ENCODE measurements at places on chromosomes 16 and 17.

DNA sequence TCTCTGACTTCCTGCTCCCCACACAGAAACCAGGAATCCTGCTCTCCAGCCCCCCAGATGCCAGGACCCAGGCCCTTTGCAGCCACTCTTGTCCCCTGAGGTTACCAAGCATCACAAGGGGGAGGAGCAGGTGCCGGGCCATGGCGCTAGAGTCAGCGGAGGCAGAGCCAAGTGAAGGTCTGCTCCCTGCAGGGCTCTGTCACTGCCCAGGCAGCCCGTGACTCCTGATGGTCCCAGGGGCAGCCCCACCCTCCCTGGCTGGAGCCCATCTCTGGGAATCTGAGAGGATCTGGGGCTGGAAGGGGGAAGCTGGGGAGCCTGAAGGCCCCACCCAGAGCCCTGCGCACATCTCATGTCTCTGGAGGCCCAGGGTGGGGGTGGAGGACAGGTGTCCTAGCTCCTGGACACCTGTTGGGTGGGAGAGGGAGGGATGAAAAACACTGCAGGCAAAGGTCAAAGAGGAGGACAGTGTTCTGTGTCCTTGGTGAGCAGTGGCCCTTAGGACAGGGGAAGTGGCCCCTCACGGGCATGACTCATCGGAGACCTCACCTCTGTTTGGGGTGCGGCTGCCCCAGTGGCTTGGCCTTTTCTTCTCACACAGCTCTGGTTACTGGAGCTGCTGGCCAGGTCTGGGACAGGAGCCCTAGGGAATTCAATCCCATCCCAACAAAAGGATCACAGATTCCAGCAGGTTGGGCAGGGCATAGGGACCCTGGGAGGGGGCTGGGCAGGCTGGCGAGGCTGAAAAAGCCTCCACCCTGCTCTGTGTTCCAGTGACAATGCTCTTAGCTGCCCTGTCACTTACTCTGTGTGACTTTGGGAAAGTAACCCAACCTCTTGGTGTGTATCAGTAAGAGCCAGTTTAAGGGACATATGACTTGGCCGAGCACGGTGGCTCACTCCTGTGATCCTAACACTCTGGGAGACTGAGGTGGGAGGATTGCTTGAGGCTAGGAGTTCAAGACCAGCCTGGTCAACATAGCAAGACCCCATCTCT lies at the start of gene PRSS36:
Gene PRSS36, minus strand, starts transcription at position 173 of the 997 bp plus-strand sequence. Its CDS starts 31 bp downstream, at position 142.
- DNase-seq = no peak

DNA sequence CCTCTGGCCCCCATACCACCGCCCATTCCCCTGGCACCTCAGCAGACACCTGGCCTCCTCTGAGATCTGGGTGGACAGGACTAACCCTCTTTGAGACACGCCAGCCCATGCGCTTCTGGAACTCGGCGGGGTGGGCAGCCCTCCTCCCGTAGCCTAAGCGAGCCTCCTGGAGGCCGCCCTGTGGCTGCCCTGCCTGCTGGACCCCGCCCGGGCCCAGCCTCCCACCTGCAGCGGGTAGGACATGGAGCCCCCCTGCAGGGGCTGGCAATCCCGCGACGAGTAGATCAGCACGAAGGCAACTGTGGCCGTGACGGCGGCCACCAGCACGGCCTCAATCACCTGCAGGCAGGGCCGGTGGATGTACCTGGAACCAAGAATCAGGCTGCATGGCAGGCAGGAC lies 8.2 kb upstream of the CCDC154 start:
- no peak for DNase-seq

DNA sequence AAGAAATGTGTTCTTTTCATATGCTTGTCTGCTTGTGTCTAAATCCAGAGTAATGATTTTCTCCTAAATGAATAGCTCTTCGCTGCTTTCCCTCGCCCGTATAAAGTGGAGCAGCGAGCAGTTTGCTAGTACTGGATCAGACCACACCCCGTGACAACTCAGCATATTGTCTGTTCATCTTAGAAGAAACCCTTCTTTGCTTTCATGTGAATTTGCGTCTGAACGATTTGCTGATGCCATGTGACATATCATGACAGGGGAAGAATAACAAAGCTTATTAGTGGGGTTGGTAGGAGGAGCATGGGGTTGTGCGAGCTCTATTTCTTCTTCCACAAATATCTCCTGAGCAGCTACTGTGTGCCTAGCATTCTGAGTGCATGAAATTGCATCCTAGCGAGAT lies 44.1 kb upstream of the CACNG4 start:
- DNase-seq = no peak

GRCh38 chr16:20851601-20852000 lies 45.3 kb downstream of the REXO5 start:
- peak; percentile 8 for DNase-seq

- DNase-seq = no peak
Measured at GRCh38 chr17:17435323-17435722, 41.5 kb upstream of the MED9 start.

- no peak for DNase-seq
Measured at GRCh38 chr16:23324727-23325126, 22.6 kb downstream of the SCNN1B start.

DNA sequence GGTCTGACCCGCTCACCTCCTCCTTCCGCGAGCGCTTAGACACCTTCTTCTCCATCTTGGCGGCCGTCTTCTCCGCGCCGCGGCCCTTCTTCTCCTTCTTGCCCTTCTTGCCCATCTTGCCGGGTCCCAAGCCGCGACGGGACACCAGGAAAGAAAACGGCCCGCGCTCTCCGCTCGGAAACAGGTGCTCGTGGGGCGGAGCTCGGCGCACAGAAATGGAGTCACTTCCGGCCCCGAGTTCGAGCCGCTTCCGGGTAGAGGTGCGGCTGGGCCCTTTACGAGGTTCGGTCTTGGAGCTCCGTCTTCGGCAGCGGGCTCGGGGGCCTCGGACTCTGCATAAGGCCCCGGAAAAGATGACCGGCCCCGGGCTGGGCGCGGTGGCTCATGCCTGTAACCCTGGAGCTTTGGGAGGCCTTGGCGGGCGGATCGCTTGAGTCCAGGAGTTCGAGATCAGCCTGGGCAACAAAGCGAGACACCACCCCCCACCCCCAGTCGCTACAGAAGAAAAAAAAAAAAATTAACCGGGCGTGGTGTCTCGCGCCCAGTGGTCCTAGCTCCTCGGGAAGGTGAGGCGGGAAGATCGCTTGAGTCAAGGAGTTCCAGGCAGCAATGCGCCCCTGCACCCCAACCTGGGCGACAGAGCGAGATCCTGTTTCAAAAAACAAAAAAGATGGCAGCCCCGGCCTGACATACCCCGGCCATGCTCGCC lies at the start of gene KLHDC4:
Gene KLHDC4, minus strand, starts transcription at position 211 of the 709 bp plus-strand sequence. Its CDS starts 96 bp downstream, at position 115.
- DNase-seq = peak; percentile 88

DNA sequence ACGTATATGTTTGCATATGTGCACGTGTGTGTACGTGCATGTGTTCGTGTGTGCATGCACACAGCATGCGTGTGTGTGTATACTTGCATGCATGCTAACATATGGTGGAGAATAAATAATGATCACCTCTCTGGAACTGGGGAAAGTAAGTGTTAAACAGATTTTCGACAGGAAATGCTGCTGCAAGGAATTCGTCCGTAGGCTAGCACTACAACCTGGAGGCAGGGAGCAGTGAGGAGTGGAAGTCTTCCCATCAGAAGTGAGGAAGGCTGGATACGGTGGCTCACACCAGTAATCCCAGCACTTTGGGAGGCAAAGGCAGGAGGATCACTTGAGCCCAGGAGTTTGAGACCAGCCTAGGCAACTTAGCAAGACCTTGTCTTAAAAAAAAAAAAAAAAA lies 4.8 kb upstream of the CSNK1D start:
- DNase-seq = no peak

DNA sequence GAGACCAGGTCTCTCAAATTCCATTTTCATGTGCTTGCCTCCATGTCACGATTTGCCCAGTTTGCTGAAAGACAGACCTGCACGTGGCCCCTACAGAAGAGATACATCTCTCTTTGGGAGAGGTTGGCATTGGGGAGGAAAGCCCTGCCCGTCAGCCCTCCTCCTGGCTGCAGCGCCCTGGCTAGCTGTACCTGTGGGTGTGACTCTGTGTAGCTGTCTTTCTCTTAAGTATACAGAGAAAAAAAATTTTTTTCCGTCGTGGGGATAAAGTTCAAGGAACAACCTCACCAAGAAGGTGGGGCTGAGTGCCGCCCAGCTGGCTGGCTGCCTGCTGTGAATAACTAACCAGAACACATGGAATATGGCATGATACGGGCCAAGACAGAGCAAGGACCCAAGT lies 26.5 kb downstream of the TMEM98 start:
- DNase-seq = no peak

DNA sequence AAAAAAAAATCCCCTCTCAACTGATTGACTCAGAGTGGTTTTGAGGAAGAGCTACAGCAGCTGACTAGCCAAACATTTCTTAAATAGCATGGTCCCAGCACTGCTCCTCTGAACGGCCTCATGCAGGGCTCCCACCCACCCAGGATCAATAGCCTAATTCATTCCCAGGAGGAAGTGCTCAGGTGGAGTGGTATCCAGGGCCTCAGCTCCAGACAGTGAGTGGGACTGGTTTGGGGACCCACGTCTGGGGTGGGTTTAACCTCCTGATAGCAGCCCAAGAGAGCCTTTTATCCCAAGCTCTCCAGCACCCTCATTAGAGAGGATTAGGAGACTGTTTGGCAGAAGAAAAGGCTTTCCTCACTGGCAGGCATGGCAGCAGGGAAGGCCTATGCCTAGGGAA lies 68.5 kb upstream of the CDH5 start:
- DNase-seq = no peak

DNA sequence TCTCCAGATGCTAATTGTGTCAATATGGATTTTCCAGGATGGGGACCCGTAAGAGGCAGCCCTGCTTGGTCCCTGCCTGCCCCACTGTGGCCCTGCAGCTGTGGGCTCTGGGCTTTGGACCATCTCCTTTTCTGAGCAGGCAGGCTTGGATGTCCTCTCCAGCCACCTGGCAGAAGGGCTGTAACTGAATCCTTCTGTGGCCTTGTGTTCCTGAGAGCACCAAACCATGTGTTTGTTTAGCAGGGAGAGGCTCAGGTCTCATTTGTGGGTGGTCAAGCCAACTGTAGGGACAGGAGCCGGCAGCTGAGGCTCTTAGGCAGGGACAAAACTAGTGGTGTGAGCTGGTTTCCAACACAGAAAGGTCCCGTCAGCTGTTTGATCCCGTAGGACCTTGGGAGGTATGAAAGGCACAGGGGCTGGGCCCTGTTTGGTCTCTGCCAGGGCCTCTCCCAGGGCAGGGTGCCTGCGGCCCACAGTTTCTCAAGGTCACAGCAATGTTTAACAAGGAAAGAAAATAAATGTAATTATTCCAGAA lies 18.5 kb downstream of the SEC14L5 start:
- DNase-seq = no peak

DNA sequence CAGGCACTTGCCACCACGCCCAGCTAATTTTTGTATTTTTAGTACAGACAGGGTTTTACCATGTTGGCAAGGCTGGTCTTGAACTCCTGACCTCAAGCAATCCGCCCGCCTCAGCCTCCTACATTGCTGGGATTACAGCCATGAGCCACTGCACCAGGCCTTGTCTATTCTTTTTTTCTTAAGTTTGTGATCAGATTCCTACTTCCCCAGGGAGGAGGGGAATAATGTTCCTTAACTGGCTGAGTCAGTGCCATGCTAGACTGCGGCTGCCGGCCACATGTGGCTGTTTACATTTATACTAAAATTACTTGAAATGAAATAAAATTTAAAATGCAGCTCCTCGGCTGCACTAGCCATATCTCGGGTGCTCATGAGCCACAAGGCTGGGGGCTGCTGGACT lies 27.8 kb upstream of the USP36 start:
- no peak for DNase-seq

DNA sequence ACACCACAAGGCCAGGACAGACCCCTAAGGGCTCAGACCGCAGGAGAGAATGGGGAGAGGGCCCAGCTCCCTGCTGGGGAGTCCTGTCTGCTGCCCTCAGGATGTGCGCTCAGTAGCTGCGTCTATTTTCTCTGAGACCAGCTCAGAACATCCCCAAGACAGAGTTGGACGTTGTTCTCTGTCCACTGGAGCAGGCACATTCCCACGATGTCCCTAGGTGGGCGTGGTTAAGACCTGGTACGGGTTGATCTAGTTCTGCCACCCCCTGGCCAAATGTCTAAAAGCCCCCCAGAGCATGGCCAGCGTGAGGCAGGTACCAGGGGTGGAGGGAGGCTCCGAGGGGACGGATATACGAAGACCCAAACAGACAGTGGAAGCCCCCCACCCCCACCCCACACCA lies 842 bp upstream of the CALB2 start:
- DNase-seq = no peak

DNA sequence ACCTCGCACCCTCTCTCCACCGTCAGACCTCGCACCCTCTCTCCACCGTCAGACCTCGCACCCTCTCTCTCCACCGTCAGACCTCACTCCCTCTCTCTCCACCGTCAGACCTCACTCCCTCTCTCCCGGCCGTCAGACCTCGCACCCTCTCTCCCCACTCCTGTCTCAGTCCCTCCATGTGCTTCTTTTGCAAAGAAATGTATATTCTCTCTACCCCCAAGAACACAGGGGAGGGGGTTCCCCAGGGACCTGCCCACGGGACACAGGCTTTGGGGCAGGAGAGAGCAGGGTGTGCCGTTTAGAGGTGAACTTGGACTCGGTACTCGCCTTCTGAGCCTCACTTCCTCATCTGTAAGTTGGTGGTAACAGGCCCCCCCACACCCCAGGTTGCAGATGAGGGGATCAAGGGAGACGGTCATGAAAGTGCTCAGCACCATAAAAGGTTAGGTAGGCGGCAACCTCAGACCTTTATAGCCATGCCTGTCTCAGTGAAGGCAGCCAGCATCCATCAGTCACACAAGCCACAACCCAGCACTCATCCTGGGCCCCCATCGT lies 63.7 kb downstream of the RPH3AL start:
- no peak for DNase-seq

- DNase-seq = no peak
Measured at GRCh38 chr17:4006165-4006589, 41.9 kb upstream of the ATP2A3 start.

DNA sequence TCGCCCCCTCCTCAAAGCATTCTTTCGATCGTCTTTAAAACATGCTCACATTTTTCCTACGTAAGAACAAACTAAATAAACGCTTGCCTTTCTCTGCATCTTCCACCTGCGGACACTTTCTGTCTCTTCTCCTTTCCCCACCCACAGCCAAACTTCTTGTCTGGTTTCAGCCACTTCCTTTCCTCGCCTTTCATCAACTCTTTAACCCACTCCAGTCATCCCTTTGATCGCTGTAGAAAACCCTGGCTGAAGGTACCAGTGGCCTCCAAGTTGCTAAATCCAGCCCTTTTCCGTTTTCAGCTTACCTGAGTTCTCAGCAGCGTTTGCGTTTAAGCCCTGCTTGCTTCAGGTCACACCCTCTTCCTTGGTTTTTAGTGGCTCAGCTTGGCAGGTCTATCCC lies 483 bp downstream of the RPA1 start:
- DNase-seq = peak; percentile 15

GRCh38 chr16:9212621-9213020 lies 121.2 kb downstream of the HAPSTR1 start:
- DNase-seq = no peak

DNA sequence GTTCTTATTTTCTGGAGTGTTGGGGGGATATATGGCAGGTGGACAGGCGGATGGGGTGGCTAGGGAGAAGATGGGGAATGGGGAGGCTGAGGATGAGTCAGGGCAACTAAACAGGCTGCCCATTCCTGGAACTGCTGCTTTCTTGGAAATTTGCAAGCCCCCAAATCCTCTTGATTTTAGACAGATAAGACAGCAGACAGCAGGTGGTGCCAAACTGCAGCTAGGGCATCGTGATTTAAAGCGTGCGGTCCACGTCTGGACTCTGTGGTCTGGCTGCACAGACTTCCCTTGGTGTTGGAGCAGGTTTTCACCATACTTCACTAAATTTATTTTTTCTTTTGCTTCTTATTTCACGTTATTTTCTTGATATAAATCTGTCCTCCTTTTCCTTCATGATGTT lies 10.9 kb upstream of the KRT24 start:
- no peak for DNase-seq
